Skeletal muscle cell (primary cell): ENCODE measurements at places on chromosomes 13 and 19.

DNA sequence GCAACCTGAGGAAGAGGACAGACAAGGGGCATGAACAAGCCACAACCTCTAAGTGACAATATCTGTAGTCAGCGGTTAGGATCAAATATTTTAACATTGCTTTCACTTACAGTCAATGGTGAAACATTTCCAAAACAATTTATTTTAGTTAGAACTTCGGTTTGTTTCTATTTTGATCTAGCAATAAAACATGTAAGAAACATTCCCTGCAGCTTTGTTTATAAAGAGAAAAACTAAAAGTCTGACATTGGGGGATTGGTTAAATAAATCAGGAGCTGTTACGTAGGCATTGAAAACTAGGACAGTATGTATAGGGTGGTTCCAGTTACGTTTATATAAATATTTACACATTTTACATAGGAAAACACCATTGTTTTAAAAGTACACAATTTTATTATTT, 3.4 kb downstream of the URI1 start:
- no peak for DNase-seq

GRCh38 chr13:60335531-60335930, 61.5 kb upstream of the TDRD3 start:
- DNase-seq: no peak

GRCh38 chr19:5893907-5894703, 9.5 kb downstream of the NDUFA11 start:
- DNase-seq: no peak

DNA sequence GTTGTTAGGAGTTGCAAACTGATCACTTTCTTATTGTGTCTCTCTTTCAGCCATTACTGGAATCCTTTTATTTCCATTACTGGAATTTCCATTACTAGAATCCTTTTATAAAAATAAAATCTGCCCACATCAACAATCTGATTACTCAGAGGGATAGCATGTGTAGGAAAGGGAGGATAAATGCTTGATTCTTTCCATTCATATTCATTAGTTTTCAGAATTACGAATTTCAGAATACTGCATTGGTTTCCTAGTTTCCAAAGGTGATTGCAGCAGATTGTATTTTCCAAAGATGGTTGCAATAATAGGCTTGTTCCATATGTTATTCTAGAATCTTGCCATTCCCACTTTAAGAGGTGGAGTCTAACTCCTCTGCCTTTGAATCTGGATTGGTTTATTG, 37.1 kb downstream of the ZNF146 start:
- no peak for DNase-seq

GRCh38 chr13:67231289-67232000, 1.3 kb upstream of the PCDH9 start:
- no peak for DNase-seq

GRCh38 chr19:3061182-3062161, 823 bp downstream of the TLE5 start:
- DNase-seq: no peak

GRCh38 chr19:3868770-3869456, at the start of gene ZFR2:
ZFR2 (minus strand) TSS chr19:3869038; CDS start chr19:3869017, 21 bp downstream.
- DNase-seq: no peak

DNA sequence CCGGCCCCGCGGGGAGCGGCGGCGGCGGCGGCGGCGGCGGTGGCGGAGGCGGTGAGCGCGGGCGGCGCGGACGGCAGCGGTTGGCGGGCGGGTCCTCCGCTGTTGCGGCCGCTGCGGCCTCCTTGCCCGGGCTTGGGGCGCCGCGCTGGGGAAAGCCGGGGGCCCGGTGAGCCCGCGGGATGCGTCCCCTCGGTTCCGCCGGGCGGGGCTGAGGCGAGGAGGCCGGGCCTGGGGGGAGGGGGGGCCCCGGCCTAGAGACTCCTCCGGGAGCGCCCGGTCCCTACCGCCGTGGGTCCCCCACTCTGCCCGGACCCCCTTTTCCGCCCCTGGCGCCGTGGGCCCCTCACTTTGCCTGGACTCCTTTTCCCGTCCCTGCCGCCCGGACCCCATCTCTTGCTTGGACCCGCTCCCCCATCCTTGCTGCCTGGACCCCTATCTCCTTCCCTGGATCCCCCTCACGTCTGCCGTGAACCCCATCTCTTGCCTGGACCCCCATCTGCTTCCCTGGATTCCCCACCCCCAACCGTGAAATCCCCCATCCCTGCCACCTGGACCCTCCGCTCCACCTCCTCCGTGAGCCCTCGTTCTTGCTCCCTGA, 28.6 kb upstream of the NDUFS7 start:
- DNase-seq: no peak

DNA sequence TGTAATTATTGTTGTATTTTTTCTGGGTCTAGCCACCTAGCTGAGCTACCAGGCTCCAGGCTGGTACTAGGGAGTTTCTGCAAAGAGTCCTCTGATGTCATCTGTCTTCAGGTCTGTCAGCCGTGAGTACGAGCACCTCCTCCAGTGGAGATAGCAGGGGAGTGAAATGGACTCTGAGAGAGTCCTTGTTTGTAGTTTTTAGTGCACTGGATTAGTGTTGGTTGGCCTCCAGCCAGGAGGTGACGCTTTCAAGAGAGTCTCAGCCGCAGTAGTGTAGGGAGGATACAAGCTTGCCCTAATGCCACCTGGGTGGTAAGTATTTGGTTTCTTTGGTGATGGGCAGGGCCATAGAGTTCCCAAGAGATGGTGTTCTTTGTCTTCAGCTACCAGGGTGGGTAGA, 384.8 kb downstream of the SLC7A1 start:
- DNase-seq: no peak

DNA sequence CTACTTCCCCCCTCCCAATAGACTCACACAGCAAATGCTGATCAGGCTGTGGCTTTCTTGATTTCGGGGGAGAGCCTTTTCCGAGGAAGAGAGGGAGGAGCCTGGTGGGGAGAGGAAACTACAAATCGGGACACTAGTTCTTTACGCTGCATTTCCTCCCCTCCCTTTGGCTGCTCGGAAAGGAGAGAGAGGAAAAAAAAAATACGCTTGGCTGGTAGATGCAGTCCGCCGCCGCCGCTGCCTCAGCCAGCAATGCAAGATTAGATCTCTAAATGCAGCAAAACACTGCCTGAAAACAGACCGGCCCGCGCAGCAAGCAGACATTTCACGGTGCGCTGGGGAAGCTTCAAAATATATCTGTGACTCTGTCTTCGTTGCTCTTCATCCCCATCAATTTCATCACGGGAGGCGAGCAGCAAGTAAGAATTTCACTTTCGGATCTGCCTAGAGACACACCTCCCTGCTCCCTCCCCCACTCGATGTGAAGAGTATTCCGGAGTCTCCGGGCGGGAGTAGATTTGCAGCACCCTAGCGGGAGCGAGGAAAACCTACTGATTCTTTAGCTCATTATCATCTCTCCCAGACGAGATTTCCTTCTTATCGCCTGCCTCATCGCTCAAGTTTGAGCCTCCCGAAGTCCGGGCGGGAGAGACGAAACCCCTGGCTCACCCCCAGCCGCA, at the start of gene PCDH17:
PCDH17 (plus strand) TSS at position 149 of the 680 bp plus-strand sequence. CDS start 803 bp downstream, outside the sequence.
- DNase-seq: no peak

- no peak for DNase-seq
Observed at GRCh38 chr13:112722433-112723263, 32.8 kb downstream of the ATP11A start.

DNA sequence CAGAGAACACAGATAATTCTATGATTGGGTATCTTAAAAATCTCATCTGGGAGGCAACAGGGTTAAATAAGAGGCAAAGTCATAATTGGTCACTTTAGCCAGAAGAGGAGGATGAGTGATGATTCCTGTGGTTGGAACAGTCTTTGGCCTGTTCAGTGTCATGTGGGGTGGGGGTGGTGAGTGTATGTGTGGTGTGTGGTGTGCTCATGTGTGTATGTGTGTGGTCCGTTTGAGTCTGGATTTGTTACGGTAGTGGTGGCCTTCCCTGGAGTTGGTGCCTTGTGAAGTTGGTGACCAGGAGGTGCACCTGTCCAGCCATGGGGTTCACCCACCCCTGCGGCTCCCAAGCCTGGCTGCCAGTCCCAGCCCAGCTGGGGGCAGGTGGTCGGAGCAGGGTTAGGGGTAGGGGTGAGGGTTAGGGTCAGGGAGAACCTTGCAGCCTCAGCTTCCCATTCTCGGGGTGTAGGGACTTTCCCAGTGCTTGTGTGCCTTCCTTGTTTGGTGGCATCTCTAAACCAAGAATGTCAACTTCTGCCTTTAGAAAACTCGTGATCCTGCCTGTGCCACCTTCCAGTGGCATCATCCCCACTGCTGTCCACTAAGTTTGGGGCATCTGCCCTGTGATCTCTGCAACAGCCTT, 97.5 kb downstream of the RAB20 start:
- DNase-seq: no peak

- DNase-seq: no peak
Observed at GRCh38 chr13:101941095-101941783, 460.6 kb downstream of the FGF14 start.

DNA sequence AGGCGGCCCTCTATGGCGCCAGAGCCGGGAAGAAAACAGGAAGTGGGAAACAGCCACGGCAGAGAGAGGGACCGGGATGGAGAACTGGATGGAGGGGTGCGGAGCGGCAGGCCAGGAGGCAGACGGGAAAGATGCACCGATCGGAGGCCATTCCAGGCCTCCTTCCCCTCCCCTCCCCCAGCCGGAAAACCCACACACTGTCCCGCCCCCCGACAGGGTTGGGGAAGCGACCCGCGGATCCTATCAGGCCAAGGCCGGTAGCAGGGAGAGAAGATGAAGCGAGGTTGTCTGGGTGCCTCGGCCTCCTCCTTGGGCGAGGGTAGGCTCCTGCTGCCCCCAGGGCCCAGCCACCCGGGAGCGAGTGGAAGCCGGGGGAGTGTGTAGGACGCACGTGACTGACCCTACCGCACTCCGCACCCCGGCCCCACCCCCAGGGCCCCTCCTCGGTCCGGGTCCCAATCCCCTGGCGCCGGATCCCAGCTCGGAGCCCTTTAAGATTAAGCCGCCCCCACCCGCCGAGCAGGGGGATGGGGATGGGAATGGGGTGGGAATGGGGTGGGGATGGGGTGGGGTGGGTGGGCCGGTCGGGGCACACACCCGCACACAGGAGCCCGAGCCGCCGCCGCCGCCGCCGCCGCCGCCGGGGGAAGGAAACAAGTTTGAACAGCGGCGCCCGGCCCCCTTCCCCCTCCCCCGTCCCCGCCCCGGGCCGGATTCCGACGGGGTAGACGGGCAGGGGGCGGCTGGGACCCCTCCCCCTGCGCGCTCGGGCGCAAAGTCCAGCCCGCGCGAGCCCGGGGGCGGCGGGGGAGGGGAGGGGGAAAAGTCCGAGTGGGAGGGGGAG, 1.5 kb downstream of the ERF start:
- no peak for DNase-seq

DNA sequence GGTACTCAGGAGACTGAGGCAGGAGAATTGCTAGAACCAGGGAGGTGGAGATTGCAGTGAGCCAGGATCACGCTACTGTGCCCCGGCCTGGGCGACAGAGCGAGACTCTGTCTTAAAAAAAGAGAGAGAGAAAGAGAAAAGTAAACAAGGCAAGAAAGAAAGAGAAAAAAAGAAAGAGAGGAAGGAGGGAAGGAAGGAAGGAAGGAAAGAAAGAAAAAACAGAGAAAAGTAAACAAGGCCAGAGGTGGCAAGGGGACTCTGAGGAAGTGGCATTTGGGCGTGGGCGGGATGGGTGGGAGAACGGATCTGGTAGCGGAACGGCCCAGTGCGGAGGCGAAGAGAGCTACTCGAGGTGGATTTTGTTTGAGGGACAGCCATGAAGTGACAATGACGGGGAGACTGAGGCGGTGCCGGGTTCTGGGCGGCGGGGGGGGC, 7.5 kb upstream of the ARRDC2 start:
- no peak for DNase-seq

DNA sequence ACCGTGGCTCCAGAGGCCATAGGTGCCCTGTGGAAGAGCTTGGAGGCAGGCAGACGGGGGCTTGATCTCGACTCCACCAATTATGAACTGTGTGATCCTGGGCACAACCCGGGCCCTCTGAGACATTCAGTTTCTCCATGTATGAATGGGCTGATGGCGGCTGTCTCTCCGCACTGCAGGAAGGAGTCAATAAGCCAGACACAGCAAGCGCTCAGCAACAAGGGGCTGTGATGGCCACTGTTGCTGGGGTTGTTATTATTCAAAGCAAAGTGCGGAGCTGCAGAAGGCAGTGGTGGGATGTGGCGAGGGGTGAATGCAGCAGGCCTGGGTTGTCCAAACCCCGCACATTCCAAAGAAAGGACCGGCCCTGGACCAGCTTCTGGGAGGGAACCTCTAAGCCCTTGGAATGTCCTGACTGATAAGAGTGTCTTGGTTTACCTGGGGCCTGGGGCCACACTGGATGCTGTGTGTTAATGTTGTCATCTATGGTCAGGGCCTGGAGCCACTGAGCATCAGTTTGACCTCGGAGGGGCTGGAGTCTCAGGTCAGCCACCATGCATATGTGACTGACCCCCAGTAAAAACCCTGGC, 8.3 kb downstream of the TMEM143 start:
- DNase-seq: no peak

DNA sequence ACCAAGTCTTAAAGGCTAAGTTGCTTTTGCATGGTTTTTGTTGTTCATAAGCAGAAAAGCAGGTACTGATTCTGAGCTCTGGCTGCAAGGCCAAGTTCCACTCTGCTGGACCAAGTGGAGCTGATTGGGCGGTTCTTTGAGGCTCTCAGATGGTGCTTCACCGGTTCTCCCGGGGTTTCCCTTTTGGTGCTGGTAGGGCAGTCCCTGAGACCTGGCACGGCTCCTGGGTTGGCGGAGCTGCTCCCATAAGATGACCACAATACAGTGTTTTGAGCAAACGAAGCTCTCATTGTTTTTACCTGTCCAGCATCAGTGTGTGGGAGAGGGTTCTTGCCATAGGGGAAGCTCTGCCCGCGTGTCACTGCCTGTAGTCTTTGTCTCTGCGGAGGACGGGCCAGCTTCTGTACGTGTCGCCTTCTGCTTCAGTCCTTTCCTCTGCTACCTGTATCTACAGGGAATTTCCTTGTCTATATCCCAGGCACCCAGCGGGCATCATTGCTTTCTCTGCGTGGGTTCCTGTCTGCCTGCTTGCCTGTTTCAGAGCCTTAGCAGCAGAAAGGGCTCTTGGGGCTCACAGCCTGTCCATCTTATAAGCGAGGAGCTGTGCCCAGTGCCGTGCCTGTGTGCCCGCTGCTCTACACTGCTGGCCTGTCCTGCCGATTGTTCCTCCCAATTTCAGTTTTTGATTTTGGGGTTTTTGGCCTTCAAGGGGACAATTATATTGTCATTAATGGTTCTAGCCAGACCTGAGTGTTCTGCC, 2.3 kb downstream of the U2AF2 start:
- no peak for DNase-seq

DNA sequence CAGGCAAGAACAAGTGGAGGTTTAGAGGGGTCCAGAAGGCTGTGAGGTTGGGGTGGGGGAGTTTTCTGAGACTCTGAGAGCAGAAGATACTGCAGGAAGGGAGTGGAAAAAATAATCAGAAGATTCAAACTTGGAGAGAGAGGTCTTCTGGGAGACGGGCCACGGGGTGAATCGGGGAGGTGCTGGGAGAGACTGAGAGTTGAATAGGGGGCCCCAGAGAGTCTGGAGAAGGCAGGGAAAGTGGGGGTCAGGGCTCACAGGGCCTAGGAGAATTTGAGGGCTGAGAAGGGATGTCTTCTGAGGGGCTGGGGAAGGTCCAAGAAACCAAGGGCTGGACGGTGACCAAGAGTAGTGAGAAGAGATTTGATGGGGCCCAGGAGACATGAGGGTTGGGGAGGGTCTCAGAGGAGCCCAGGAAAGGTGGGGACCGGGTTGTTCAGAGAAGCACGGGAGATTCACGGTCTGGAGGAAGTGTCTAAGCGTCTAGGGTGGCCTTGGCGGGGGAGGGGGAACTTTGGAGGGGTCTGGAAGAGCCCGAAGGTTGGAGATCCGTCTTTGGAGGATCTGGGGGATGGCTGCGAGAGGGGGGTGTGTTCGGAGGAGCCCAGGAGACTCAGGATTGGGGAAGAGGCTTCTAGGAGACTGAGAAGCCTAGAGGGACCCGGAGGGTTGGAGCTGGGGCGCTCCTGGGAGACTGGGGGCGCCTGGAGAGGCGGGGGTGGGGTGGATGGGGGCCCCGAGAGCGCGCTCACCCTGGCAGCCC, 1.5 kb downstream of the KCNC3 start:
- no peak for DNase-seq
